ENCODE measurements at places on chromosomes 5 and 9.

- DNase-seq: no peak
Measured at GRCh38 chr5:51573835-51574234, 190.6 kb downstream of the ISL1 start.

DNA sequence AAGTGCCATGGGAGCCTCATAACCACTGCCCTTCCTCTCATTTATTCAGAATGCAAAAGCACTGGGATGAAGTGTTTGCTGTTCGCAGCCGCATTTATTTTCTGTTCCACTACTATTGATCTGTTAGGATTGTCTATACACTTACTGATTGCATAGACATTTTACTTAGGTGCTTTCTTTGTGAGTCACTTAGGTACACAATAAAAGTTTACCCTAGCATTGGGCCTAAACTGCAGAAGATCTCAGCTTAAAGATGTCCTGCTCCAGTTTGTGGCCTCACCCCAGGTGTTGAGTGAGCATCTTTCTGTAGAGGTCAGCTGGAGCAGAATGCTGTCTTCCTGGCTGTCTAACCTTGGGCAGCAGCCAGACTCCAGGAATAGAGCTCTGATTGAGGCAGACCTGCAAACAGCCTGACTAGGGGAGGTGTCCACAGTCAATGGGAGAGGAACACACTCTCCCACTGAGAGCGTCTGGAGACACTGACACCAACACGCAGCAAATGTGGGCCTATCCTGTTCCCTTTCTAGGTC, 54.0 kb downstream of the GPR21 start:
- no peak for DNase-seq

DNA sequence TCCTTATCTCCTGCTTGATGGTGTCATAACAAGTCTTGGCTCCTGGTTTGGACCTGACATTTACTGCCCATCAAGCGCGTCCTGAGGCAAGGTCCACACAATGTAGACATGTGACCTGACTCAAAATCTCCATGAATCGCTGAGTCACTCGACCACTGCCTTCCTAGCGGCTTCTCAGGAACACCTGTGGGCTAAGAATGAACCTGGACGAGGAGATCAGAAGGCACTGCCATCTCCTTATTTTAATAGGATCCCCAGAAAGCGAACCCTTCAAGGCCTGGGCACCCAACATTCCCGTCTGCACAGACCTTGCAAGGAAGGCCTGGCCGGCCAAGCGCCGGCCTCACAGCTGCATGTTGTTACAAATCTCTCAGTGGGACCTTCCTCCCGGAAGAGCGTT, 60.6 kb upstream of the IRX1 start:
- DNase-seq: no peak

DNA sequence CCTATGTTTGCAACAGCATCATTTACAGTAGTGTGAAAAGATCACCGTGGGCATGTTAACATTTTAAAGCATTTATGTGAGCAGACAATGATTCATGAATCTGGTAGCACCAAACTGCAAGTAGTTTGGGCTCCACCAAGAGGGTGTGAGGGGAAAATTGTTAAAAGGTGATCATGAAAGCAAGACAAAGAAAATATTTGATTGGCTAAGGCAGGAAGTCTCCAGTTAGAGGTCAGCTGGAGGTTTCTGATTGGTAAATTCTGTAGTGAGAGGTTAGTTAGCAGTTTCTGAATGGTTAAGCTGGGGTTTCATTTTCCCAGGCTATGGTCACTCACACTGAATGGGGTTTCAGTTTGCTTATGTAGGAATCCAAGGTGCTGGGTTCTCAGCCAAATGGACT, 13.5 kb upstream of the DRD1 start:
- no peak for DNase-seq

DNA sequence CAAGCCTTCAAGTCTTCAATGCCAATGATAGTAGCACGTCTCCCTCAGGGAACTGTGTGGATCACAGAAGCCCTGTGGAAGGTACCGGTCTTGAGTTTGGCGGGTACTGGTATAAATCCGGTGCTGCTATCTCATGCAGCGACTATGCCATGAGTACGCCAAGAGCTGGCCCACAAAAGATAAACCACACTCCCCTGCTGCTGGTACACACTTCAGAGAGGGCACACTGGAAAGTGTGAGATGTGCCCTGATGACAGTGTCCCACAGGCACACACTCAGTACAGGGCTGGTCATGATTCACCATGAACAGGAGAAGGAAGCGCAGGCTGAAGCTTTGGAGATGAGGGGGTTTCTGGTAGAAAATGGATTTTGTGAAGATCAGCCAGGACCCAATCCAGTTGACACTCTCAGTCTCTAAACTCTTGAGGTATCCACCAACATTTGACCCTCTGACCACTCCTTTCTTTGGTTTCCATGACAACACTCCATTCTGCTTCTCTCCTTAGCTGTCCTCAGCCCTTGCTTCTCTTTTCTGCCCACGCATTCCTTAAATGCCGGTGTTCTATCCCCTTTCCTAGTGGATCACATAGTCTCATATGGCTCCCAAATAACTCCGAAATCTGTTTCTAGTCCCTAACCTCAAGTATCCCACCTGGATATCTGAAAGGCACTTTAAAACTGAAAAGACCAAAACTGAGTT, 5.1 kb downstream of the AMACR start:
- no peak for DNase-seq

GRCh38 chr5:150007050-150007449, 6.5 kb downstream of the HMGXB3 start:
- no peak for DNase-seq

GRCh38 chr9:126468141-126468825, 141.7 kb downstream of the MVB12B start:
- no peak for DNase-seq

GRCh38 chr9:117218951-117219350, 195.9 kb downstream of the ASTN2 start:
- no peak for DNase-seq

- no peak for DNase-seq
Measured at GRCh38 chr9:8696516-8696915, 896.9 kb upstream of the DMAC1 start.

DNA sequence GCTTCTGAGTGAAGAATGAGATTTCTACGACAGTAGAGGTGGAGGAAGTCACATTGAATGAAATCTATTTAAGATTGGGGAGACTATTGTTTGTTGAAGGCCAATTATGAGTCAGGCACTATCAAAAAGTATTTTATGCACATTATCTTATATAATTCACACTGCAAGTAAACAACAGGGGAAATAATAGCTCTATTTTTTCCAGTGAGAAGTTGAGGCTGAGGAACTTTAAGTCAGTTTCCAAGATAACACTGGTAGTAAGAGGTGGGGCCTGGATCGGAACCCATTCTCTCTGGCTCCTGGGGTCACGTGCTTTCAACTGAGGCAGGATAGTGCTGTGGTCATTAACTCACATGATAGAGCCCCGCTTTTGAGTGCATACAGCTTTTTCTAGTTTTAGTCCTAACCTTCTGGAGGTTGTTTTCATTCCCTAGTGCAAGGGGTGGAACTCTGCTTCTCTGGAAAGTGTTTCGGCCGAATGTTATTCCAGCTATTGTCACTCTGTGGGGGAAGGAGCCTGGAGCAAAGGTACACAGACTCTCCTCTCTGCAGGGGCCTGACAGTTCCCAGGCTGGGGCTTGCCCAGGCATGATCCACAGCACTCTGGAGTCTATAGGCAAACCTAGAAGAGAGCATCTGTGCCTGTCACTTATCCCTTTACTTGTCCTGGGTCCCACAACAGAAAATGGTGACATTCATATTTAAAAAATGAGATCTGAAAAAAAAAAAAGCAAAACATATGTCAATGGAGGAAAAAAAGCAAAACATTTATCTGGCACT, 352.4 kb upstream of the ACTBL2 start:
- no peak for DNase-seq

DNA sequence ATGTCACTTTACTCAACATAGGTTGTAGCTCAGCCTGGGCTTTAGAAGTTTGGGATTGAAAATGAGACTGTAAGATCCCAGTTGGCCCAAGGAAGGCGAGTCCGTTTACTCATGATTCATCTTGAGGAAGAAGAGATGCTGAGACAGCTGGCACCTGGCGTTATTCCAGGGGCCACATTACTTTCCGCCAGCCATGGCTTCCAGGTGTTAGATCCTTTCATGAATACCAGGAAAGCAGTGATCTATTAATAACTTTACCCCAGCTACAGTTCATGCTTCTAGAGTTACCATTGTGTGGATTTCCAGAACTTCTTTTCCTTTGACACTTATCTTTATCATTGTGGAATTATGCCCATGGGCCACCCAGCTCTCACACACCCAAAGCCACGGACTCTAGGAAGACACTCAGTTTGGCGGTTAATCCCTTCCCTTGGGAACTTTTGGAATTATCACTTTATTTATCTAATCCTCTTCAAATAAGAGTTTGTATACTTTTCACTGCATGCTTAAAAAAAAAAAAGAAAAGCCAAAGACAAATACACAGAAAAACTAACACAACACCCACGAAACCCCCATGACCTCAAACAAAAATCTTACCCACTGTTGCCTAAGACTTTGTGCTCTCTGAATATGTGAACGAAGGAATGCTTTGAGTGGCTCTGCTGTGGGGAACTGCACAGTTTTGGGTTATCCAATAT, 26.9 kb downstream of the RAI14 start:
- DNase-seq: no peak

DNA sequence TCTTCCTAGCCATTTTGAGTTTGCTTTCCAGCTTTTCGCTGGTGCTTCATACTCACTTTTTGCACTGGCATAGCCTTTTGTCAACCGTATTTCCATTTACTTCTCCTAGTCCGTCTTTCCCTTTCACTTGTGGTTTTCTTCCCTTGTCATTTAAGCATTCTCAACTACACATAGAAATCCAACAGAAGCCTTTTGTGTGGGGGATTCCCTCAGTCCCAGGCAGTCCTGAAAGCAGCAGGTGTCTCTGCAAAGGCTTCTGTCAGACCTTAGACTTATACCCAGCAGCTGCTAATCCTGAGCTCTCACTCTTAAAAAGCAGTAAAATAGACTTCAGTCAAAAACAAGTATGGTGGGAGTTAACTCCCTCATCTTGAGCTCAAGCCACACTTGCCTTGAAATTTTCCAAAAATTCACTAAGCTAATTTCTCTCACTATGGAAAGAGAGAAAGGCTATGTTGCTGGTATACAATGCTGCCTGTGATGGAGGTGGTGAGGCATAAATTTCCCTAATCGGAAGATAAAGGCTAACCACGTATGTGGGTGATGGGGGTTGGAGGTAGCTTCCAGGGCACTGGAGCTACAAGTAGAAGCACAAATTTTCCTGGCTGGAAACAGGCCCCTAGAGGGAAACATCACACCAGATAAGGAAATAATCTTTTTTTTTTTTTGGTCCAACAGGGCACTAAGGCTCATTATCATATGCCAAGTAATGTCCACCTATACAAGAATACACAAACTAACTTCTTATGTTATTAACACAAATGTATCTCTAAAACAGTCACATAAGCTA, 34.8 kb upstream of the IFNK start:
- no peak for DNase-seq

- no peak for DNase-seq
Measured at GRCh38 chr9:121582641-121583040, 68.8 kb upstream of the DAB2IP start.

DNA sequence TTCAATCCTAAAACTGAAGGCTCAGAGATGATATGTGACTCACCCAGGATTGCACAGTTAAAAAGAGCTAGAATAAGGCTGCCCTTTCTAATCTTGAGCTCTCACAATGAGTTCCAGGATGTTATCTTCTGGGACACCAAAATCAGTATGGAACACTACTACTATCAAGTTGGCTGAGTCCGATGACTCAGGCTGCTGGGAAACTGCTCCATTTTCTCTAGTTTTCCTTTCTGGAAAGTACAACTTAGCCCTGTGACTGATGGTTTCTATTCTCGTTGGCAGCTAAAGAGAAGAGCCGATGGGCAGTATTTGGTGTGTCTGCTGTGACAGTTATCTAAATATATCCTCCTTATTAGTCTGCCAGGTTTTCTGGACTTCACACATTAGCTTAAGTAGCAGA, 37.9 kb upstream of the DPYSL3 start:
- no peak for DNase-seq

- DNase-seq: no peak
Measured at GRCh38 chr5:78610636-78611035, 37.9 kb downstream of the LHFPL2 start.

DNA sequence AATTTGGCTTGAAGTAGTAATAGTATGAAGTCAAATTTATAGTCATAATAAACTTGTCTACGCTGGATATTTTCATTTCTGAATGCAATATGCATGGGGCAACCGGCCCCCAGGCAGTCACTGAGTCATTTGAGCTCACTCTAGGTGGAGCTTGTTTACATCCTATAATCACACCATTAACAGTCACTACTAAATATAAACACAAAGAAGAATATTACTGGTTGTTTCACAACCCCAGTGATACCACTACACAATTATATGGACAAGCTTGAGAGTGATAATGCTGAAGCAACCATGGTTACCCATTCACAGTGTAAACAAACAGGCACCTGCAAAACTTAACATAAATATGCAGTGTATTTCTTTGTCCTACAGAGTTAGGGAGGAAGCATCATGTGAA, 68.7 kb downstream of the MARCHF3 start:
- no peak for DNase-seq

- DNase-seq: no peak
Measured at GRCh38 chr9:1332156-1332555, 282.0 kb downstream of the DMRT2 start.

Measured in SIG-M5 (cell line).